ENCODE measurements at places on chromosomes 1 and 21.

GRCh38 chr1:156848461-156849150 is 10.3 kb downstream of the INSRR start:
- no peak for DNase-seq

- DNase-seq: no peak
Measured at GRCh38 chr1:167294528-167294927, 73.8 kb downstream of the POU2F1 start.

DNA sequence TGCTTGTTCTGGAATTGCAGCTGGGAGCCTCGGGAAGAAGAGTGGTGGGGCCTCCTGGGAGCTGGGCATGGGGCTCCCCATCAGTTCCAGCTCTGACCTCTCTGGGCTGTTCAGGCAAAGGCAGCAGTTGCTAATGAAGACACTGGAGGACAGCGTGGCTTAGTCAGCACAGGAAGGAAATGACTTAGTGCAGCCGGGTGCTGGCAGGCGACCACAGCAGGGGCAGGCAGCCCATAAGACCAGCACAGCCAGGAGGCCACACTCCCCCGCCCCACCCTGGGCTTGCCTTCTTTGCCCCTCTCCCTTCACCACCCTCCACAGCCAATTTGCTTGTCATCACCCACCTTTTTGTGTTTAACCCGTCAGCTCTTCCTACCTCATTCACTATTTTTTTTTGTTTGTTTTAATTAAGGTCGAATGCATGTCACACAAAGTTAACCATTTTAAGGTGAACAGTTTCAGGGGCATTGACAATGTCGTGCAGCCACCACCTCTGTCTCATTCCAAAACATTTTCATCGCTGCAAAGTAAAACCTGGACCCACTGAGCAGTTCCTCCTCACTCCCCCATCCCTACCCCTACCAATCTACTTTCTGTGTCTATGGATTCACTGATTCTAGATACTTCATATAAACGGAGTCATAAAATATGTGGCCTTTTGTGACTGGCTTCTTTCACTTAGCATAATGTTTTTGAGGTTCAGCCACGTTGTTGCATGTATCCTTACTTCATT is 10.9 kb downstream of the OLIG2 start:
- DNase-seq: no peak

DNA sequence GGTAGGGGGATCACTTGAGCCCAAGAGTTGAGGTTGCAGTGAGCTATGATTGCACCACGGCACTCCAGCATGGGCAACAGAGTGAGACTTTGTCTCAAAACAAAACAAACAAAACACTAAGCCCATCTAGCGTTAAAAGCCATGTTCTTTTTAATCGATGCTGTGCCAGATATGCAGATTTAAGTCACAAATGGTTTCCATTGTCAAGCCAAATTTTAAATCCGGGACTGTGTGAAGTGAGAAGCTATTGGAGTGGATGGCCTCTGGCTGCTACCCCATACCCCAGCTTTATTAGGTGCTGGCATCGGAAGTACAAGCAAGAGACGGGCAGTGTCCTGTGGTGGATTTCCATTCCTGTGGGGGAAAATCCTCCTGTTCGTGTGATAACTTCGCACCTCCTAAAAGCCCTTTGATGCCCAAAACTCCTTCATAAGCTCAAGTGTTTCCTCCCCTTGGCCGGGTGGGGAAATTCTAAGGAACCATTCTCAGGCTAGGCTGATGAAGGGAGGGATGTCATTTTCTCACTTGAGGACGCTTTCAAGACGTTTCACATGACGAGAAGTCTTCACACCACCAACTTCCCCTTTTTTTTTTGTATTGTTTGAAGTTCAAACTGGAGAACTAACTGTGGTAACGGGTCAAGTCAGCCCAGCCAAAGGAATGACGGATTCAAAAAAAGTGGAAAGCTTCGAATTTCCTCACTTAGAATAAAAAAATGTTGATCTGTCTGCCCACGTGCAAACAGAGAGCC is 140.8 kb downstream of the KAZN start:
- DNase-seq: no peak

DNA sequence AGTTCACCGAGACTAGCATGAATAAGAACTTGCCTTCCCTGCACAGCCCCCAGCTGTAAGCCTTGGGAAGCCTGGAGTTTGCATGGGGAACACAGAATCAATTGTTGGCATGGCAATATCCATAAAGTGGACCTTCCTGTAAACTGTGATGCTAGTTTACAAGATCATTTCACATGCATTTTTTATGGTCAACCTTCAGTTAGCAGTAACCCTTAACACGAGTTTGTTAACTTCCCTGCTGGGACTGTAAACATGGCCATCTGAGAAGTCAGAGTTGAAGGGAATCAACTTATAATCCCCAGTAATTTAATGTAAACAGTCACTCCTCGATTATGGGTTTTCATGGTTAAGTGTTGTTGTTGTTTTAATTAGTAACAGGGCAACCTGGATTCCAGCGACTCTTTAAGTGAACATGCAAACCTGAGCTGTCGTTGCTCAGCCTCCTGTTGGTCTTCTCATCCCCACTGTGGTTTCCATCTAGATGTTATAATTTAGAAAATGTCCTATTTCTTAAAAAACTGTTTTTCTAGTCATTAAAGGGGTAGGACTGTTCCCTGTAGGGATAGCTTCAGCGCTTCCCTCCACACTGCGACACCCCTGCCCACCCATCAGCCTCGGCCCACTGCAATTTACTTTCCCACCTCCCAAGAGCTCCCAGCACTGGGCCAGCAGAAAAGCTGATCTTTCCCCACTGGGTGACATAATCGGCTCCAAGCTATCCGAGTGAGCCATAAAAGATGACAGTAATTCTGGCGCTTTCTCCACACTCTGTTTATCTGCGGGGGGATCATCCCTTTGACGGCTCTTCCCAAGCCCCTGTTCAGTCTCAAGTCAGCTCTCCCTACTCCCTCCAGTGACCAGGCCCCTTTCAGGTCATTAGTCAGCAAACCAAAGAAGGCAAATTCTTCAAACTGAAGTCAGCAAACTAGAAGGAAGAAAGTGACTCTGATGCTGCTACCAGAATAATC is 107.6 kb upstream of the IPO9 start:
- no peak for DNase-seq
